Amygdala (tissue), 56 donors: ENCODE measurements at places on chromosomes 2 and 18.

DNA sequence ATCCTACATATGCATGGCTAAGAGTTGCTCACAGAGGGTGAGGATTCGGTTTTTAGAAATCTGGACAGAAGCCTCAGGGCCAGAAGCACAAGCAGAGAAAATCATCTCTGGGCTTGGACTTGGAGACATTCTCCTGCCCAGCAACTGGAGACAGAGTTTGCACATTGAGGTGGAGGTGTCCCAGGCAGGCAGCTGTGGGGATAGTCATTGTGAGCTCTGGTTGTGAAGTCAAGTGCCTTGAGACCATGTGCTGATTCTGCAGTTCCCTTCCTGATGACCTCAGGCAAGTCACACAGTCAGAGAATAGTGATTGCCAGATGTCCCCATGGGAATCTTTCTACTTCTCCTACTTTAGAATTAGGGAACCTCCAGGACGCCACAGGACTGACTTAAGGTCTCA is 108.4 kb upstream of the LDAH start:
- no peak for DNase-seq

DNA sequence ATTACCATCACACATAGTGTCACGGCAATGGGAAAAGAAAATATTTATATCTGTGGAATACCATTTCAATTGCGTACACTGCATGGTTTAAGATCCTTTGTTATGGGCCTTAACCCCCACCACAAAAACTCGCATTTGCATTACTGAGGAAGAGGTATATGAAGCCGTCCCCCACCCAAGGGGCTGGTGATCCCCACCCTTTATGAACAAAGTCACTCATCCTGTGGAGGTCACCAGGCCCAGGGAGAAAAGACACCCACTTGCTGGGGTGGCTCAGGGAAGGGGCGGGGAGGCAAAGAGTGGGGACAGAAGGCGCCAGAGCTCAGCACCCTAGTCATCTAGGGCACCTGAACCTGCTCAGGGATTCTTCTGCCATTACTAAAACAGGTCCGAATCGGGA is 133.8 kb downstream of the ZNF516 start:
- DNase-seq, result no peak

DNA sequence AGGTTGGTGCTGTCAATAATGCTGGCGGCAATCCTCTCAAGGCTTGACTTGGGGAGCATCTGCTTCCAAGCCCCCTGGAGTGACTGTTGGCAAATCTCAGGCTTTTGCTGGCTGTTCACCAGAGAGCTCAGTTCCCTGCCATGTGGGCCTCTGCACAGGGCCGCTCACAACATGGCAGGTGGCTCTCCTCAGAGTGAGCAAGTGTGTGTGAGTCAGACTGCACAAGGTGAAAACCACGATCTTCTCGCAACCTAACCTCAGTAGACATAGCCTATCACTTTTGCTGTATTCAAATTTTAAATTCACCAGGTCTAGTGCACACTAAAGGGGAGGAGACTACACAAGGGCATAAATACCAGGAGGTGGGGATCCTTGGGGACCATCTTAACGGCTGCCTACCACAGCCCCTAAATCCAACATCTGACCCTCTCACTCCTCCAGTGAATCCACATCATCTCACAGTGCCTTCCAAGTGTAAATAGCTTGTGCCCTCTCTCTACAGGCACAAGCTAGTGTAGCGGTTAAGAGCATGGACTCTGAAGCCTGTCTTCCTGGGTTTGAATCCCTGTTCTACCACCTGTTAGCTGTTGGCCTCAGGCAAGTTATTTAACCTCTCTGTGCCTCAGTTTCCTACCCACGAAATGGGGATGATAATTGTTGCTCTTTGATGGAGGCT is 187.7 kb upstream of the CXCR4 start:
- no peak for DNase-seq

DNA sequence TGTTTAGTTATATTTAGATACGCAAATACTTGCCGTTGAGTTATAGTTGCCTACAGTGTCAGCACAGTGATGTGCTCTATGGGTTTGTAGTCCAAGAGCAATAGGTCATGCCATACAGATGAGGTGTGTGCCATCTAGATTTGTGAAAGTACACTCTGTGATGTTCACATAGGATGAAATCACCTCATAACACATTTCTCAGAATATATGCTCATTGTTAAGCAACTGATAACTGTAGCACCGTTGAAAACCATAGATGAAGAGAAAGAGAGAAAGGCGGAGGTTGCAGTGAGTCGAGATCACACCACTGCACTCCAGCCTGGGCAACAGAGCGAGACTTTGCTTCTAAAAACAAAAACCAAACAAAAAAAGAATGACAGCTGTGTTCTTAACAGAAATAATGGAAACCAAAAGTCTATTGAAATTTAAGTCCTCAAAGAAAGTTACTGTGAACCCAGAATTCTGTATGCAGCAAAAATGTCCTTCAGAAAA is 9.5 kb downstream of the DGKD start:
- DNase-seq, result no peak

GRCh38 chr2:10342245-10342951 is 39.7 kb downstream of the HPCAL1 start:
- no peak for DNase-seq
